Effector memory CD8-positive, alpha-beta T cell (primary cell): ENCODE measurements at places on chromosomes 11 and 22.

GRCh38 chr11:77672264-77672663 lies 34.7 kb upstream of the CLNS1A start:
- DNase-seq = no peak

GRCh38 chr11:390175-390574 lies 3.8 kb upstream of the PKP3 start:
- no peak for DNase-seq

- no peak for DNase-seq
Measured at GRCh38 chr11:57868491-57868890, 106.9 kb downstream of the CTNND1 start.

GRCh38 chr22:47195484-47196165 lies 433.2 kb downstream of the TBC1D22A start:
- DNase-seq = no peak

GRCh38 chr11:123062892-123063825 lies 1.2 kb upstream of the HSPA8 start:
- DNase-seq = peak; percentile 36

GRCh38 chr11:9868641-9869040 lies 204.8 kb downstream of the SWAP70 start:
- DNase-seq = no peak

DNA sequence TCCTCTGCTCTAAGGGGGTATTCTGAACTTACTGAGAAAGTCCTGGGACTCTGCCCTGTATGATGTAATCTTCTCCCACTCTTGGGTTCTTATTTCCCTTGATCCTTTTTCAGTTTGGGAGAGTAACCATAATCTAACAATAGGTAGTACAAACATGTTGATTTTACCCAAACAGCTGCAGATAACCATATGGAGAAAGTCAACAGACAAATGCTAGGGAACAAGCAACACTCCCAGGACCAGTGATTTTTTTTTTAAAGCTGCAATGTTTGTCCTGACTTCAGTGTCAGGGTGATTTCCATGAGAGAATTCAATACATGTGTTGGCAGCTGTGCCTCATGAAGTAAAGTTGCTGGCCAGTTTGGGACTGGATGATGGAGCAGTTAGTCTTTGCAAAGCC lies 156.5 kb downstream of the FCHSD2 start:
- no peak for DNase-seq

DNA sequence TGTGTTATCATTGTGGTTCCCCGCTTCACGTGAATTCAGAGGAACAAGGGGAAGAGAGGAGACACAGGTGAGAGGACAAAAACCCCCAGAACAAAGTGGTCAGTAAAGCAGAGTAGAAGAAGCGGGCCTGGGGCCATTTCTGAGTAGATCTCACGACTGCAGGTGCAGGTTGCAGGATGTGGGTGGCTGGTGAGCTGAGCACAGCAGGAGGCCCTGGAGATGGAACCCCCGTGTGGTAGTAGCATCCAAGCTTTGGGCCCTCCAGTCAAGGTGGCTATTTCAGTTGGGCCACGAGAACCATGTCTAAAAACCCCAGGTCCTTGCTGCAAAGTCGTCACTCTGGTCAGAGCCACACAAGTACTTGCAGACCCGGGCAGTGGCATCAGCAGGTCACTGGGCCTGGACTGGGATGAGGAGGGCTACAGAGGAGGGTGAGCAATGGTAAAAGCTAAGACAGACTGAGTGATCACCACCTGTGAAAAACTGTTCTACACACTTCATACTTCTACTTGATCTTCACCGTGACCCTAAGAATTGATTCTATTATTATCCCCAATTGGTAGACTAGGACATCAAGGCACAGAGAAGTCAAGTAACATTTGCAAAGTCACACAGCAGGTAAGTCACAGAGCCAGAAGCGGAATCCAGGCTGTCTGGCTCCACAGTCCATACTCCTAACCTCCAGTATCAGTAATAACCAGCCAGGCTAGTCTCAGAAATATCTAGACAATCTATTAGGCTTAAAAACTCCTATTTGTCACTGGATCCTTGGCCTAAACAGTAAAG lies 43.8 kb downstream of the SLC1A2 start:
- no peak for DNase-seq

DNA sequence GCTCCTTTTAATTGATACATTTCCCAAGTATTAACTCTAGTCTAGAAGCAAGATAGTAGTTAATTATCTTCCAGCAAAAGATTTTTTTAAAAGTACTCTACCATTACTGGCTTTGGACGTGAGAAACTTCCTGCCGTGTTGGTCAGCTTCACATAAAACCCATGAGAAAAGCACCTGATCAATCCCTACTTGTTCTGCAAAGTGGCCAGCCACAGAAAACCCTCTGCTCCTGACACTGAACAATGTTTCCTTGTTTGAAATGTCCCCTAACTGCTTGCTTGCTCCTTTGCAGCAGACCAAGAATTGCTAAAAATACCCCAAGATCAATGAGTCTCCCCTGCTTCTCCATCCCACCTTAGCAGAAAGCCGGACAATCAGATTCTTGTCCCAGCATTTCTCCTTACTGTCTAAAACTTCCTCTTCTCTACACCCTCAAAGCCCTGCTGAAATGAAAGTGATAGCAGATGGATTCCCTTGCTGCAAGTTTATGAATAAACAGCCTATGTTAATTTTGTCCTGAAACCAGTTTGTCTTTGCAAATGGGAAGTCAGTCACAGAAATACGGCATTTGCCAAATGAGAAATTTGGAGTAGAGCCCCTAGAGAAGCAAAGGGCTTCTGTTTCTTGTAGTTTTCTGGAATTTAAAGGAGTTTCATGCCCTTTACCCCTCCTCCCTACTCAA lies 207.1 kb upstream of the ARHGAP20 start:
- no peak for DNase-seq

DNA sequence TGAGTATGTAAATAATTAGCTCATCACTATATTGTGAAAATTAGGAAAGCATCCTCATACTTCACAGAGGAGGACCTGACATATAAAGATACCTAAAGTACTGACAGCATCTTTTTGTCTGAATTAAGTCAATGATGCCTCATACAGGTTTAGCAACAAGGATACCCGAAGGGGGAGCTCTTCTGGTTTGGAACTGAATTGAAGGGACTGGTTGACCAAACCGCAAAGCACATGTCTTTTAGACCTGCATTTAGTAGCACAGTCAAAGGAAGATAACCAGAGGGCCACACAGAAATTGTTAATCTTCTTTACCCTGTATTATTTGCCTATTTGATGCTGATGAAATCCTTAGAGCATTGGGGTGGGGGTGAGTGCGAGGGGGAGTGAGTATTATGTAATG lies 12.9 kb upstream of the WT1 start:
- no peak for DNase-seq

DNA sequence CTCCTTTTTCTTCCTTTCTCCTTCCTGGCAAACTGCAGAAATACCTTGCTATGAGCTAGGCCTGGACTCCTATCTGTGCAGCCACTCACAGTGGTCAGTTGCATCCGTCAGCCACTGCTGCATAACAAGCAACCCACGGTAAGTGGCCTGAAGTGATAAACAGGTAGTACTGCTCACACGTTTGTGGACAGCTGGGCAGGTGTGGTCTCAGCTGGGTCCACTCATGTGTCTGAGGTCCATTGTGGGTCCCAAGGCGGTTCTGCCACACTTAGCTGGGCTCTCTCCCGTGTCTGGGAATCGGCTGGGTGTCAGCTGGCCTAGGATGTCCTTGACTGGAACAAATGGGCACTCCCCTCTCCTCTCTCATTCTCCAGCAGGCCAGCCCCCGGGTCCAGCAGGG lies 109.3 kb downstream of the BRD1 start:
- DNase-seq = no peak

GRCh38 chr11:27263046-27263445 lies 100.0 kb downstream of the CCDC34 start:
- DNase-seq = no peak

DNA sequence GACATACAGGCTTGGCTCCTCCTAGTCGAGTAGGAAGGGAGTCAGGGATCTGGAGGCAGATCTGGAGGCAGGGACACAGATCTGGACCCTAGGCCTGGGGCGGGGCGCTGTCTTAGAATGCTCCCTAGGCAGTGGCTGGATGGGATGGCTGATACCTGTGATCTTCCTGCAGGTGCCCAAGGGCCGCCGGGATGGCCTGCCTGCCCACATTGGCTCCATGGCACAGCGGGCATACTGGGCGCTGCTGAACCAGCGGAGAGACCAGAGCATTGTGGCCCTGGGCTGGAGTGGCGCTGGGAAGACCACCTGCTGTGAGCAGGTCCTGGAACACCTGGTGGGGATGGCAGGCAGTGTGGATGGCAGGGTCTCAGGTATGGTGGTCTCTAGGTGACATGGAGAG lies 35.4 kb downstream of the MYO18B start:
- DNase-seq = no peak

DNA sequence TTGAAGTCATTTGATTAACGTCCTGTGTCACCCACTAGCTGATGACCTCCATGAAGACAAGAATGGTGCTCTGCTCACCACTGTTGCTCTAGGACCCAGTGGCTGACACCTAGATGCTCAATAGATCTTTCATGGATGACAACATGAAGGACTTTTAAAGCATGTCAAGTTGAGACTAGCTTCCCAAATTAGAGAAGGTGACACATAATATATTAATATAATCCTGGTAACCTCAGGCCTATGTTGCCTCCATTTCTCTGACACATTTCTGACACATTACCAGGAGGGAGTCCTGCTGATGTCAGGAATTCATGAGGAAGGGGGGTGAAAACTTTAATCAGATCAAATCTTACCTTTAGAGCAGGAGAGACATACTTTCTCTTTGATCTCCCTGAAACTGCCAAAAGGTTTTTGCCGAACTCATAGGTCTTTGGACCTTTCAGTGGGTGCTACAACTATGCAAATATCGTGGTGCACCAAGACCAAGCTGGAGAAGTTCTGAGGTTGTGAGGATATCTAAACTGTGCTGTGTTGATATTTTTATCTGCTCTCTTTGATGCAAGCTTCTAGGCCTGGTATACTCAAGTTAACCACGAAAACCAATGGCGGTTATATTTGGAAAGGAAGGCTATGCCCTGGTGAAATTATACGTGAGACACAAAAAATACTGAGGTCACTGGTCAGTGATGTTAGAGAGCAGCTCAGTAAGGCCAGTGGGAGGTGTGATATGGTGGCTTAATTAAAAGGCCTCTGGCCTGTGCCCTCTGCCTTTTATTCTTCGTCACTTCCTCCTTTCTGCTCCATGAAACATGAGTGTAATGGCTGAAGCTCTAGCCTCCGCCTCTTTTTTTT lies 13.2 kb upstream of the AMPD3 start:
- DNase-seq = no peak

DNA sequence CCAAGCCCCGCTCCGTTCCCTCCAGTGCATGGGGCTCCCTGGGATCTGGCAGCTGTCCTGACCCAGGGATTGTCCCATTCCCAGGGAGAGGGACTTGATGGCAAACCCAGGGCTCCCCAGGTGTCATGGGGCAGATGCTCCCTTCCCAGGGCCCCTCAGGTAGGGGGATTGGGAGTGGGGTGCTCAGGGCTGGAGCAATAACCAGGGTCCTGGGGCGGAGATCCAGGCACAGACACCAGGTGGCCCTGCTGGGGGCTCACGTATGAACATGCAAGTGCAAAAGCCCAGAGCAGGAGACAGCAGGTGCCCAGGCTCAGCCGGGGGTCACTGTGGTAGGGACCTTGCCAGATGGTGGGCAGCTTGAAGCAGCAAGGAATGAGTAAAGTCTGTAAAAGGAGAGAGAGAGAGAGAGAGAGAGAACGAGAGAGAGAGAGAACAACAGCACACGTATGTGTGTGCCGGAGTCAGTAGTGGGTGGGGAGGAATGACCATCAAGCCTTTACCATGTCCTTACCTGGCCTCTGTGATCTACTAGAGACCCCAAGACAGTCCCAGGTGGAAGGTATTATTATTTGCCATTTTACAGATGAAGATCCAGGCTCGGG lies 19.3 kb upstream of the MPPED1 start:
- no peak for DNase-seq

GRCh38 chr11:84780689-84781293 lies 846.4 kb downstream of the DLG2 start:
- no peak for DNase-seq

DNA sequence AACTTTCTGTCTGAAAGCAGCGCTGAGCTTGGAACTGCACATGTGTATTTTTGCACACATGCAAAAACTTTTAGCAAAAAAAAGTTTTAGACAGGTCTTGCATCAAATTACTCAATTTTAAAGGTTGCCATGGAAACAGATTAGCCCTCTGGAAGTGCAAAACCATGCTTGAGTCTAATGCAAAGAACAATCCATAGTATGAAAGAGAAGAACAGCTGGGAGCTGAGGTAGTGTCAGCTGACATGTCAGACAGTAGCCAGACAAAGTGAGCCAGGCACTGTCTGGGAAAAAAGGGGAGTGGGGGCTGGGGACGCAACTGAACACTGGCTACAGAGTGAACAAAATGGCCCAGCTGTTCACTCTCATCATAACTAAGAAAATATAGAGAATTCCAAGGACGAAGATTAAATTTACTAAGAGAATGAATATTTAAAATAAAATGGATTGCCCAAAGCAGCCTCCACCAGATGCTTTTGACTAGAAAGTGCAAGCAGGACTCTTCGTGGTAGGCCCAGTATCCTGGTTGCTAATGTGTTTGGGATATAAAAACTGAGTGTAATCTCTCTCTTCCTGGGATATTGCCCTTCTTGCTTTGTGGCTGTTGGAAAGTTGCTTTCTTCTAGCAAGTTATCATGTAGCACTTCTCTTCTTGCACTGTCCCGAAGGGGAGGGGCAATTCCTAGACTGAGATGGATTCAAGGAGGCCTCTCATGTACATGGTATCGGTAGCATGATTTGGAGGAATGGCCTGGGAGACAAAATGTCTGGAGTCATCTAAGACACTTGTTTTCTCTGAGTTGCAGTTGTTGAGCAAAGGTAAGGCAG lies 434.1 kb upstream of the FAT3 start:
- no peak for DNase-seq

- DNase-seq = no peak
Measured at GRCh38 chr22:19802001-19802893, 41.7 kb downstream of the TBX1 start.

- no peak for DNase-seq
Measured at GRCh38 chr22:30668386-30668710, 673 bp upstream of the DUSP18 start.

- DNase-seq = peak; percentile 41
Measured at GRCh38 chr11:12893787-12894672, 115.1 kb upstream of the RASSF10 start.

GRCh38 chr22:39292561-39293074 lies 26.8 kb downstream of the RPL3 start:
- DNase-seq = no peak

GRCh38 chr11:111833524-111833923 lies 37.9 kb downstream of the ALG9 start:
- no peak for DNase-seq

GRCh38 chr11:106765469-106766258 lies 252.6 kb downstream of the GUCY1A2 start:
- DNase-seq = no peak

- DNase-seq = no peak
Measured at GRCh38 chr11:97290464-97291041, 900.7 kb downstream of the JRKL start.

DNA sequence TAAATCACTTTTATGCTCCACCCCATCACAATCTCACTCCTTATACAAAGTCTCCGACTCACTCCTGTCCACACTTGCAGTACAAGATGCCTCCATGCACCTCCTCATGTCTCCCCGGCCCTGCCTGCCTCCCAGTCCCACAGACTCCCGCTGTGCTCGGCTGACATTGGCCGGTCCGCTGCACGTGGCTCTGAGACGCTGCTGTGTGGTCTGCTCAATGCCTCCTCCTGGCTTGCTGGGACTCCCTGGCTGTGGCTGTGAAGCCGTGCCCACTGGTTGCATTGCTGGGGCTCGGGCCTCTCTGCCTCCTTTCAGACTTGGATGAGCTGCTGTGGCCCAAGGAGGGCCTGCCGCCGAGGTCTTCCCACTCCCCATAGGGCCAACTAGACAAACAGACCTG lies 224.0 kb upstream of the B3GAT1 start:
- DNase-seq = no peak

- no peak for DNase-seq
Measured at GRCh38 chr11:1349327-1350041, 40.1 kb upstream of the TOLLIP start.
